Endodermal cell (in vitro differentiated cells): ENCODE measurements at places on chromosomes 16 and 17. TPM values are rescaled to one million over a fixed set of nuclear protein-coding genes. Genes with fewer than 3 reads are reported as not detected.

DNA sequence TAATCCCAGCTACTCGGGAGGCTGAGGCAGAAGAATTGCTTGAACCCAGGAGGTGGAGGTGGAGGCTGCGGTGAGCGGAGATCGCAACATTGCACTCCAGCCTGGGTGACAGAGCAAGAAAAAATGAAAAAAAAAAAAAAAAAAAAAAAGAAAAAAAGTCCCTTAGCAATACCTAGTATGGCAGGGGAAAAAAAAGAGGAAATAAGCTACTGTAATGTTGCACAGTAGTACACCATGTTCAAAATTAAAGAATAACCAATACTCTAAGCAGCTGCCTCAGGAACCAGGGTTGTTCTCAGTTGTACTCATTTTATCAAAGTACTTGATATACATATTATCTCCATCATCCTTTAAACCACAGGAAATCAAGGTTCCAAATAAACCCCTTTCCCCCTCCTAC is 17.3 kb upstream of the TXNDC11 start:
- no peak for DNase-seq
- peaks cover 84% of the 10 kb centered on the region for H3K36me3 ChIP-seq
- H3K27me3 ChIP-seq = no peaks in the 10 kb centered on the region
- H3K4me1 ChIP-seq = no peaks in the 10 kb centered on the region
- no peak overlapping the region for H3K4me3 ChIP-seq

DNA sequence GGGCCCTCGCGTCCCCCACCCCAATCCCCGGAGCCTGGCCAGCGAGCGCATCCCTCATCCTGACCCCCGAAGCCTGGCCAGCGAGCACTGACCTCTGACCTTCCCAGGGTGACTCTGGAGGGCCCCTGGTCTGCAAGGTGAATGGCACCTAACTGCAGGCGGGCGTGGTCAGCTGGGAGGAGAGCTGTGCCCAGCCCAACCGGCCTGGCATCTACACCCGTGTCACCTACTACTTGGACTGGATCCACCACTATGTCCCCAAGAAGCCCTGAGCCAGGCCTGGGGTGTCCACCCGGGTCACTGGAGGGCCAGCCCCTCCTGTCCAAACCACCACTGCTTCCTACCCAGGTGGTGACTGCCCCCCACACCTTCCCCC is 2.3 kb downstream of the TPSD1 start:
- H3K27ac ChIP-seq = no peak overlapping the region
- no peak overlapping the region for H3K4me3 ChIP-seq
- no peak for DNase-seq
- H3K27me3 ChIP-seq = peaks cover 30% of the 10 kb centered on the region
- no peaks in the 10 kb centered on the region for H3K4me1 ChIP-seq

GRCh38 chr16:27374221-27374803 is 27.7 kb upstream of the IL21R start:
- H3K27me3 ChIP-seq = no peaks in the 10 kb centered on the region
- H3K36me3 ChIP-seq = no peaks in the 10 kb centered on the region
- H3K27ac ChIP-seq = no peak overlapping the region

The GP1BA gene
- total RNA-seq = not detected in 3 replicates

The MYH1 gene
- total RNA-seq = not detected in 2 replicates

- H3K36me3 ChIP-seq = no peaks in the 10 kb centered on the region
- no peaks in the 10 kb centered on the region for H3K27me3 ChIP-seq
- no peak overlapping the region for H3K4me3 ChIP-seq
- DNase-seq = no peak
- peak overlapping the region; percentile 66 for H3K27ac ChIP-seq
Observed at GRCh38 chr17:55668312-55668920, 54.2 kb downstream of the TMEM100 start.

The ESRP2 gene
- total RNA-seq = 51.4 and 51.8 TPM in 2 replicates

GRCh38 chr17:28381141-28381825 is 9.8 kb downstream of the SARM1 start:
- H3K27ac ChIP-seq = no peak overlapping the region
- no peaks in the 10 kb centered on the region for H3K36me3 ChIP-seq
- DNase-seq = peak; percentile 97
- peaks cover 82% of the 10 kb centered on the region for H3K27me3 ChIP-seq
- H3K4me1 ChIP-seq = no peaks in the 10 kb centered on the region
- no peak overlapping the region for H3K4me3 ChIP-seq

The KIFC3 gene
- total RNA-seq = 33.9 and 39.2 TPM in 2 replicates

DNA sequence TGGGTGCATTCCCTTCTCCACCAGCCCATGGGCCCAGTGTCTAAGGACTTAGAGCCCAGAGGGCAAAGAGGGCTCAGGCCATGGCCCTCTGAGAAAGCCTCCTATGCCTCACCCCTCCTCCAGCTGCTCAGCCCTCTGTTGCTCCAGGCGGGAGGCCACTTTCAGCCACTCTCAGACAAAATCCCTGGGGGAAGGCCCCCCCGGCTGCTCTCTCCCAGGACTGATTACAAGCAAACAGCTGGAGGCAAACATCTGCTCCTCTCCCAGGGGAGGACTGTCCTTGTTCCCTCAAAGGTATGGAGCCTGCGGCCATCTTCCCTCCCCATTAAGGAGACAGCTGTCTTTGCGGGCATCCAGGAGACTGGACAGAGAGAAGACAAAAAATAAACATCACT is 54.9 kb upstream of the DLX4 start:
- H3K27ac ChIP-seq = no peak overlapping the region
- H3K4me1 ChIP-seq = peaks cover 17% of the 10 kb centered on the region
- peaks cover 34% of the 10 kb centered on the region for H3K27me3 ChIP-seq
- no peak overlapping the region for H3K4me3 ChIP-seq
- H3K36me3 ChIP-seq = no peaks in the 10 kb centered on the region
- peak; percentile 65 for DNase-seq

GRCh38 chr17:5595831-5596230 is 11.5 kb upstream of the NLRP1 start:
- H3K27me3 ChIP-seq = peaks cover 16% of the 10 kb centered on the region
- no peak overlapping the region for H3K27ac ChIP-seq
- no peak for DNase-seq
- H3K4me1 ChIP-seq = no peaks in the 10 kb centered on the region

- no peaks in the 10 kb centered on the region for H3K4me1 ChIP-seq
- H3K27me3 ChIP-seq = peaks cover 100% of the 10 kb centered on the region
- no peak overlapping the region for H3K4me3 ChIP-seq
- no peak for DNase-seq
- H3K36me3 ChIP-seq = no peaks in the 10 kb centered on the region
- no peak overlapping the region for H3K27ac ChIP-seq
Observed at GRCh38 chr17:48590607-48591161, 643 bp upstream of the HOXB3 start.

GRCh38 chr16:51497541-51498211 is 346.6 kb upstream of the SALL1 start:
- peaks cover 6% of the 10 kb centered on the region for H3K4me1 ChIP-seq
- H3K27ac ChIP-seq = no peak overlapping the region
- no peaks in the 10 kb centered on the region for H3K27me3 ChIP-seq
- H3K4me3 ChIP-seq = no peak overlapping the region

- no peak for DNase-seq
- no peak within 1 kb of the TSS for H3K4me3 ChIP-seq
- no peaks in the 10 kb centered on the region for H3K36me3 ChIP-seq
- H3K4me1 ChIP-seq = no peaks in the 10 kb centered on the region
- no peak within 1 kb of the TSS for H3K27ac ChIP-seq
Observed at GRCh38 chr17:41060052-41060604, at the start of gene KRTAP2-3. Gene KRTAP2-3, minus strand, starts transcription at chr17:41060114. Its CDS starts 64 bp downstream, at chr17:41060050.
